Activated CD4-positive, CD25-positive, alpha-beta regulatory T cell (primary cell): ENCODE measurements at places on chromosomes 16 and 17.
A peak's percentile ranks its signal among the peaks of the same experiment; 100 is the strongest.

- DNase-seq: no peak
Observed at GRCh38 chr16:4496305-4496704, 20.1 kb downstream of the HMOX2 start.

DNA sequence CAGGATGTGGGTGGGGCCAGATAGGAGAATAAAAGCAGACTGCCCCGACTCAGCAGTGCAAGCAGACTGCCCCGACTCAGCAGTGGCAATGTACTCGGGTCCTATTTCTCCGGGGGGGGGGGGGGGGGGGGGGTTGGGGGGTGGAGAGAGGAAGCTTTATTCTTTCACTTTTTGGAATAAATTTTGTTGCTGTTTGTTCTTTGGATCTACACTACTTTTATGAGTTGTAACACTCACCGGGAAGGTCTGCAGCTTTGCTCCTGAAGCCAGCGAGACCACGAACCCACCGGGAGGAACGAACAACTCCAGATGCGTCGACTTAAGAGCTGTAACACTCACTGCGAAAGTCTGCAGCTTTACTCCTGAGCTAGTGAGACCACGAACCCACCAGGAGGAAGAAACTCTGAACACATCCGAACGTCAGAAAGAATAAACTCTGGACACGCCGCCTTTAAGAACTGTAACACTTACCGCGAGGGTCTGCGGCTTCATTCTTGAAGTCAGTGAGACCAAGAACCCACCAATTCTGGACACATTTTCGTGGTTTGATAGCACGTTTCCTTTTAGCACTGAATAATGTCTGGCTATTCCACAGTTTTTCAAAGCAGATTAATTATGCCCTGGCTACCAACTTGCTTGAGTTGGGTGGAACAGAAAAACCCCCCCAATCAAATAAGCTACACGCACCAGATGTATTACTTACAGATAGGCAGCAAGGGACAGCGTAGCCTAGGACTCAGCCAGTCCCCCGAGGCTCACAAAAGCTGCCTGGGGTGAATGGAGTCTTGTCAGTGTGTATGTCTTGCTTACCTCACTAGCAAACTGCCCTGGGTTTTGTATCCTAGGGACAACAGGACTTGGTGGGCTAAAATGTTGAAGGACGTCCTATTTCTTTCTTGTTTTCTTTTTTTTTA, 11.9 kb downstream of the FZD2 start:
- DNase-seq: no peak

DNA sequence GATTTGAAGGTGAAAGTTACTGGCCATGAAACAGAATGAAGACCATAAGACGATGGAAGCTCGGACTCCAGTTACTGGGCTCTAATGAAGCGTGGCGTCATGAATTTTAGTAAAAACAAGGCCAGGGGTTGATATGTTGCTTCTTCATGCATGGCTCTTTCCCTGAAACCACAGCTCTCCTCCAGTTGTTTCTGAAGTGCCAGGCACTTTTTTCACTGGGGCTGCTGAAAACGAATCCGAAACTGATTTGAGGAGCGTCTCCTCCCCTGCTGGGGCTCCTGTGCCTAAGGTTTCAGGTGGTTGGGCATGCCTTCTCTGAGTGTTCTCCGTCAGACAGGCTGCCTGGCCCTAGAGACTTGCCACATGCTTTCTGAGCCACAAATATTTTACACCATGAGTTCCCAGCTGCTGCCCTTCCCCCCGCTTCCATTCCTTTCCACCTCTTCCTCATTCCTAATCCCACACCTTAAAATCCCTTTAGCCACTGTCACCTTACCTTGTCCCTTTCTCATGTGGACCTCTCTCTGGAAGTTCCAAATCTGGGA, 3.7 kb upstream of the MYL4 start:
- no peak for DNase-seq

DNA sequence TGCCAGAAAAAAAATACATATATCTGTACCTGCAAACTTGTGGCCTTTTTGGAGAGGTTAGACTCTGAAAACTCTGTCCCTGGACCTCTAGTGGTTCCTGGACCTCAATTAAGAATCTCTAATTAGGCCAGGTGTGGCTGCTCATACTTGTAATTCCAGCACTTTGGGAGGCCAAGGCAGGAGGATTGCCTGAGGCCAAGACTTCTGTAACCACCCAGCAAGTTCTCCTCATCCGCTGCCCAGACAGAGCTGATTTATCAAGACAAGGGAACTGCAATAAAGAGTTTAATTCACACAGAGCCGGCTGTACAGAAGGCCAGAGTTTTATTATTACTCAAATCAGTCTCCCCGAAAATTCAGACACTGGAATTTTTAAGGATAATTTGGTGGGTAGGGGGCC, 4.2 kb downstream of the ASPA start:
- DNase-seq: no peak

- no peak for DNase-seq
Observed at GRCh38 chr17:79424471-79425185, 186.2 kb downstream of the RBFOX3 start.

DNA sequence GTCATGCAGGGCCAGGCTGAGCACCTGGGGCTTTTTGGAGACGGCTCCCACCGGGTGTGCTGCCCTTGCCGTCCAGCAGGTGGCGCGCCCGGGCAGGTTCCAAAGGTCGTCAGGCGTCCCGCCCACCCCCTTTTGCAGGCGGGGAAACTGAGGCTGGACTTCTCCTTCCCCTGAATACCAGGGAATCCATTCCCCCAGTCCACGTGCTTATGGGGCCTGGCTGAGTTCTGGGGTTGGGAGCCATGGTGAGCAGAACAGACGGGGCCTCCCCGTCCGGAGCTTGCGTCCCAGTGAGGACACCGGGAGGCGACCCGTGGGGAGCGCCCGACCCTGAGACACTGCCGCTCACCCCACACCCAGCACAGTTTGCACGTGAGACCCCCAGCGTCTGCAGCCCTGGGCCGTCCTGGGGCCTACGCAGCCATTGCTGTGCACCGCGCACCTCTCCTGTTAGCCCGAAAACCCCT, 51.8 kb upstream of the JPH3 start:
- DNase-seq: peak; percentile 31

- no peak for DNase-seq
Observed at GRCh38 chr16:79089735-79090284, 510.7 kb downstream of the MAF start.

GRCh38 chr16:21646721-21647561, 5.5 kb downstream of the IGSF6 start:
- peak; percentile 44 for DNase-seq

- DNase-seq: no peak
Observed at GRCh38 chr16:88681709-88682451, 4.4 kb downstream of the SNAI3 start.

DNA sequence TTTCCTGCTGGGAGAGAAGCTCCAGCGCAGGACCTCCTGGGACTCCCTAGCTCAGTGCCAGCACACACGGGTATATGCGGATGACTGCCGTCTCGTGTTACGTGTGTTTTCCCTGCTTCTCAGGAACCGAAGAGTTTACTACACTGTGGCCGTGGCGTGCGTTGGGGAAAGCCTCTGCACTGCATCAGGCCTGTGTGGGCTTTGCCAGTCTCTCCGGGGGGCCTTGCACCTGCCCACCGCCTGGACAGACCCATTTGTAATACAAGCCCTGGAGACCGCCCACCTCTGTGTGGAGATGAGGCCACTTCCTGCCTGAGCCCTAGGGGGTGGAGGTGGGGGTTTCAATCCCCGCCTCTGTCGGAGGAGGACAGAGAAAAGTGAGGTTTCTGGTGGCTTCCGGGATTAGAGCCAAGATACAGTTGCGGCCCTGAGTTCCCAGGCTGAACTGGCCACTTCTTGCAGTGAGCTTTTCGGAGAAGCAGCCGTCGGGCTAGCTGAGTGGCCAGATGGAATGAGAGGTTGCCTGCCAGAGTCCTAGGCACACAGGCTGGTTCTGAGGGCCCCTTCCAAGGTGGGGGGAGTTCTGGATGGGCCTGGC, 43.4 kb upstream of the GSE1 start:
- no peak for DNase-seq

DNA sequence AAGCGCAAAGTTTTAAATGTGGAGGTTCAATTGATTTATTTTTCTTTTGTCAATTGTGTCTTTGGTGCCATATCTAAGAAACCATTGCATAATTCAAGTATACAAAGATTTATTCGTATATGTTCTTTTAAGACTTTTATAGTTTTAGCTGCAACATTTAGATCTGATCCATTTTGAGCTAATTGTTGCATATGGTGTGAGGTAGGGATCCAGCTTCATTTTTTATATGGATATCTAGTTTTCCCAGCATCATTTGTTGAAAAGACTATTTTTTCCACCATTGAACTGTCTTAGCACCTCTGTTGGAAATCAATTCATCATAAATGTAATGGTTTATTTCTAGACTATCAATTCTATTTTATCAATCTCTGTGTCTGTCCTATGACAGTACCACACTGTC, 2.1 kb upstream of the CCR7 start:
- no peak for DNase-seq

DNA sequence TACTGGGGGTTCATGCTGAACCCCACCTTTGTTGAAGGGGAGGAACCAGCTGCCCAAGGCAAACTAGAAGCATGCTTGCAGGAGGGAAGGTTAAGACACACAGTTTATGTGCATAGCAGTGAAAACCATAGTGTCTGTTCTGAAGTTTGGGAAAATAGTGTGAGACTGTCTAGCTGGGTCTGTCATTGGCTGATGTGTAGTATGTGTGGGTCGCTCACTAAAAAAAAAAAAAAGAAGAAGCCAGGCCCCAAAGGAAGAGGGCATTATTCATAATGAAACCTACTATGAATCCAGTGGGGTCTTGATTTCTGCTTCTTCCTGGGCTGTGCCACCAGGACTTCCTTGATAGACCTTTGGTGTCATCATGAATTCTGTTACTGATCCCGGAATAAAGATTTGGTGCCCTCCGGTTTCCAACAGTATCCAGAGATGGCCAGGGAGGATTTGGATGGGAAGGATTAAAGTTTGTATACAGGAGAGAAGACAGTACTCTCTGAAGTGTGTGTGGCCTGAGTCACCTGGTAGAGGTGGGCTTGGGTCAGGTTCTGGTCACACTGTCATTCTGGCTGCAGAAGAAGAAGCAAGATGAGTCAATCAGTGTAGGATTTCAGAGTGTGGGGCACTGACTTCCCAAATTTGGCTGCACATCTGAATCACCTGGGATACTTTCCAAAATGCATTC, 220.3 kb downstream of the PRKCA start:
- no peak for DNase-seq

GRCh38 chr17:76581515-76581914, 4.1 kb downstream of the ST6GALNAC2 start:
- no peak for DNase-seq

- peak; percentile 27 for DNase-seq
Observed at GRCh38 chr16:84819644-84820304, at the start of gene CRISPLD2. Gene CRISPLD2, plus strand, starts transcription at chr16:84819985. Its CDS starts 18,511 bp downstream, at chr16:84838496.

GRCh38 chr17:11813871-11814270, 183.4 kb downstream of the ZNF18 start:
- no peak for DNase-seq

GRCh38 chr17:81233811-81234505, 4.9 kb downstream of the TEPSIN start:
- DNase-seq: no peak

DNA sequence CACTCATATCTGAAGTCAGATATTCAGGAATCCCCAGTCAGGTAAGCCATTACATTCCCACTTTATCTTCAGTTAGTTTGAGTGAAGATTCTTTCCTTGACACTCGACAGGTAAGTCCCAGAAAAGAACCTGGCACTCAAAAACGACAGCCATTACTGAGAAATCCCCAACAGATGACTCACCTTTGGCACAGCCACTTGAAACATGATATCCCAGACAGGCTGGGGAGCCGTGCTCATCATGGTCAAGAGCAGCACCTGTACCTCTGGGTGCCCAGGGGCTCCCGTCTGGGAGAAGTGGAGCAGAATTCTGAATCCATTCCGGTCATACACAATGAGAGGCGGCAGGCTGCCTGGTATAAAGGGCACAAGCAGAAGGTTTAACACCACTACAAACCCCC, 16.8 kb upstream of the COG7 start:
- no peak for DNase-seq

GRCh38 chr17:81342269-81343070, 47.4 kb upstream of the SLC38A10 start:
- DNase-seq: no peak

DNA sequence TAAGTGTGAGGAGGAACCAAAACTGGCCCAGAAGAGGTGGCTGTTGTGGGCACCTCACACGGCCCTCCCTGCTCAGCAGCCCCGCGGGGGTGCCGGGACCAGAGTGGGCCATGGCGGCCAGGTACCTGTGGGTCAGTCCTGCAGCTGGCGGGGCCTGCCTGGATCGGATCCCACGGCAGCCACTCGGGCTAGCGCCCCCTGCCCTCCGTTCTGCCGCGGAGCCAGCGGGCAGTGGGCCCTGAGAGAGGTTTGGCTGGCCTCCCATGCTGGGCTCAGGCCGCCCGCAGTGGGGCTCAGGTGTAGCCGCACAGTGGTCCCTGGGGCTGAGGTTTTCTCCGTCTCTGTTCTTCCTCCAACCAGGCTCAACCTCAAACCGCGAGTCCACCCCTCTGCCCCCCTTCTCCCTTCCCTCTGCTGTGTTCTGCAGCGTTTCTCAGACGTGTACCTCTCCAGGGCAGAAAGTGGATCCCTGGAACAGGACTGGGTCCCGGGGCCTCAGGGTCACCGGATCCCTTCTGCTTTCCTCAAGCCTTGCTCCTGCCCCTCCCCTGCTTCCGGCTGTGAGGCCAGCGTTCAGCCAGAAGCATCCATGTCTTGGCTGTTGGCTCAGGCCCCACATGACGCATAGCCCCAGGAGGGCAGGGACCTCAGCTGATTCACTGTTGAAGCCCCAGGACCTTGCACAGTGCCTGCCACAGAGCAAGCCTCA, 28.6 kb upstream of the ITGA3 start:
- DNase-seq: no peak

DNA sequence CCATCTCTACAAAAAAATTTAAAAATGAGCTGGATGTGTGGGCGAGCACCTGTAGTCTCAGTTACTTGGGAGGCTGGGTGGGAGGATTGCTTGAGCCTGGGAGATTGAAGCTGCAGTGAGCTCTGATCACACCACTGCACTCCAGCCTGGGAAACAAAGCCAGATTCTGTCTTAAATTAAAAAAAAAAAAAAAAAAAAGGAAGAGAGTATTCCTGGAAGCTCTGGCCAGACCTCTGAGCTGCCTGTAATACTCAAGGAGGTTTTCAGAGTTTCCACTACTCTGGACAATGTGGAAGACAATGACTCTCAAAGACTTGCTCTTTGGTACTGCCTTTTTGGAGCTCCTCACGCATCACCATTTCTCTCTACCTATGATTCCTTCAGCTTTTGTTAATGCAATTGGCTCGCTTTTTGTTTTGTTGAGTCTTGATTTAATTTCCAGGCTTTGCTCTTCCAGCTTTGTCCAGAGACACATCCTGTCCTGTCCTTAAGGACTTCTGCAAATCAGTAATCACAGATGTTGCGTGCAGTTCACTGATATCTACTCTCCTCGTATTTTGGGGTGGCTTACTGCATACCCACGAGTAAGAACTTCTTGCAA, 10.8 kb downstream of the CHD9 start:
- DNase-seq: no peak

- DNase-seq: no peak
Observed at GRCh38 chr16:31273676-31274075, 13.9 kb downstream of the ITGAM start.

DNA sequence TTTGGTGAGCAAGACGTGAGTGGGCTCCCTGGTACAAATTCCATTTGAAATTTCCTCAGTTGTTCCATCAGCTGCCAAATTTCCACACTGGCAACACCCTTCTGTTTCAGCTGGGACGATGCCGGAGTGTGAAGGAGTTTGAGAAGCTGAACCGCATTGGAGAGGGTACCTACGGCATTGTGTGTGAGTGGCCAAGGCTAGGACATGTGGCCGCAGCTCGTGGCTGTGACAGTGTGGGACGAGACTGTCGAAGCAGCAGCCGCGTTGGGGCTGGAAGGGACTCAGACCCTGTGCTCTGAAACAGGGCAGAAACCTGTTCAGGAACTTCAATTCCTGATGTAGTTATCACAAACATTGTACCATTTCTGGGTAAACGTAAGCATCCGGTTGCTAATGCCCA, 2.7 kb downstream of the CDK10 start:
- no peak for DNase-seq
